ENCODE measurements at places on chromosomes 2 and 18. TPM values are rescaled to one million over a fixed set of nuclear protein-coding genes. Genes with fewer than 3 reads are reported as not detected.

BMPR2 gene
- total RNA-seq: 9.4 TPM

VWA3B gene
- total RNA-seq: not detected

SRD5A2 gene
- total RNA-seq: not detected

C2orf69 gene
- 20.5 TPM for total RNA-seq

SERPINB7 gene
- not detected for total RNA-seq

Measured in activated CD8-positive, alpha-beta memory T cell treated with anti-CD3 and anti-CD28 coated beads for 36 hours (primary cell).